HCT116 (cell line): ENCODE measurements at places on chromosomes 12 and 14. TPM values are rescaled to one million over a fixed set of nuclear protein-coding genes. Genes with fewer than 3 reads are reported as not detected.

- no peaks in the 10 kb centered on the region for H3K36me3 ChIP-seq
- no peak for DNase-seq
- no peaks in the 10 kb centered on the region for H3K4me1 ChIP-seq
- H3K4me3 ChIP-seq, result no peak overlapping the region
- no peak overlapping the region for H3K27ac ChIP-seq
- H3K27me3 ChIP-seq, result no peaks in the 10 kb centered on the region
Measured at GRCh38 chr14:85873006-85873405, 343.1 kb downstream of the FLRT2 start.

DNA sequence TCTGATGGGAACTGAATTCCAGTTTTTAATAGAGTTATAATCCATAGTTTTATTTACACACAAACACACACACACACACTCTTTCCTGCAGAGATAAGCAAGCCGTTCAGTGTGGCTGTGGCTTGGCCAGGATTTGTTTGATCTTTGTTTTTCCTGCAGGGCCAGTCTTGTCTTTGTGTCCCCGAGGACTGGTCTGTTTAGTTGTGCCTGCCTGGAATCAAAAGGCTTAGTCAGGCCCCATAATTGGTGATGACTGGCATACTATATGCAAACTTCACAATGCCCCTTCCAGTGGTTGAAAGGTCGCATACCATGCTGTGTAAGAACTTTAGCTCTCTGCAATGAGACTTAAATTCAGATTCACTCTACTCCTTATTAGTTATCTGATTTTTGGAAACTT is 26.0 kb downstream of the WBP11 start:
- H3K36me3 ChIP-seq, result no peaks in the 10 kb centered on the region
- DNase-seq, result no peak
- no peaks in the 10 kb centered on the region for H3K27me3 ChIP-seq
- H3K4me1 ChIP-seq, result peaks cover 21% of the 10 kb centered on the region
- H3K27ac ChIP-seq, result no peak overlapping the region

- H3K4me3 ChIP-seq, result no peak overlapping the region
- H3K27ac ChIP-seq, result no peak overlapping the region
- peaks cover 7% of the 10 kb centered on the region; the same call in 1 of the 2 replicates for H3K4me1 ChIP-seq
Measured at GRCh38 chr12:43841253-43841652, 5.4 kb downstream of the TMEM117 start.

GRCh38 chr12:50057000-50057841 is at the start of gene ASIC1:
ASIC1 (plus strand) TSS chr12:50057596; CDS start chr12:50058767, 1,171 bp downstream.
- peak; percentile 24 for DNase-seq
- H3K4me3 ChIP-seq, result peak within 1 kb of the TSS; percentile 58
- H3K27me3 ChIP-seq, result no peaks in the 10 kb centered on the region; the same call in 1 of the 2 replicates
- H3K27ac ChIP-seq, result peak within 1 kb of the TSS; percentile 59; the same call in 1 of the 2 replicates

DNA sequence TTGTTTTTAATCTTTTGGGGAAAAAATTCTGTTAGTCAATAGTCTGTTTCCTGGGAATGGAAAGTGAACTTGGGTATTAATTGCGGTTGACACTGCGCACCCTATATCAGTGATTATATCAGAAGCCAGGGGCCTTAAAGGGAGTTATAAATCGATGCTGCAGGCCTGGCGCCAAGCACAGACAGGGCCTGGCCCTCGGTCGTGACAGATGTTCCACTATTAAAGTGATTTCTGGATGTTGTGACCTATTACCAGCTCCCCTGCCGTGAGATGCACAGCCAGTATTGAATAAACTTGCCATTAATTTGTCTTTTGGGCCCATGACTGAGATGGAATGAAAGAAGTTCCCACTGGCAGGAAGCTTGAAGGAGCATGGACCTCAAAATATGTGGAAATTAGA is 45.1 kb upstream of the KITLG start:
- no peaks in the 10 kb centered on the region for H3K27me3 ChIP-seq
- no peak overlapping the region for H3K27ac ChIP-seq
- no peak overlapping the region for H3K4me3 ChIP-seq
- H3K4me1 ChIP-seq, result no peaks in the 10 kb centered on the region
- DNase-seq, result no peak
- no peaks in the 10 kb centered on the region for H3K36me3 ChIP-seq

DNA sequence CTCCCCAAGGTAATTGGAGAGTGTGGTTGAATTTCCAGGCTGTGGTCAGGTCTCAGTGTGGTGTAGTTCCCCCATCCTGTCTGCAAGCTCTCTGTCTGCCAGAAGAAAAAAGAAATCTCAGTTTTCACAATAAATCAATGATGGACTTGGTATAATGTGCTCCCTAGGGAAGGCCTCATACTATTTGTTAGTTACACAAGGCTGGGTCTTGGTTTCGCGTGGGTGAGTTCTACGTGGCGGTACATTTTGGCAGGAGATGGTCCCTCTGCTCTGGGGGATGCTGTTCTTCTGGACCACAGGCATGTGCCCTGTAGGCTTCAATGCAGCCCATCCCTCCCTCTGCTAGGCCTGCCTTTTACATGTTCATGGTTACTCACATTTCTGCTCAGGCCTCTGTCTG is 206.4 kb upstream of the PELI2 start:
- H3K27me3 ChIP-seq, result peaks cover 38% of the 10 kb centered on the region
- no peaks in the 10 kb centered on the region for H3K36me3 ChIP-seq

DNA sequence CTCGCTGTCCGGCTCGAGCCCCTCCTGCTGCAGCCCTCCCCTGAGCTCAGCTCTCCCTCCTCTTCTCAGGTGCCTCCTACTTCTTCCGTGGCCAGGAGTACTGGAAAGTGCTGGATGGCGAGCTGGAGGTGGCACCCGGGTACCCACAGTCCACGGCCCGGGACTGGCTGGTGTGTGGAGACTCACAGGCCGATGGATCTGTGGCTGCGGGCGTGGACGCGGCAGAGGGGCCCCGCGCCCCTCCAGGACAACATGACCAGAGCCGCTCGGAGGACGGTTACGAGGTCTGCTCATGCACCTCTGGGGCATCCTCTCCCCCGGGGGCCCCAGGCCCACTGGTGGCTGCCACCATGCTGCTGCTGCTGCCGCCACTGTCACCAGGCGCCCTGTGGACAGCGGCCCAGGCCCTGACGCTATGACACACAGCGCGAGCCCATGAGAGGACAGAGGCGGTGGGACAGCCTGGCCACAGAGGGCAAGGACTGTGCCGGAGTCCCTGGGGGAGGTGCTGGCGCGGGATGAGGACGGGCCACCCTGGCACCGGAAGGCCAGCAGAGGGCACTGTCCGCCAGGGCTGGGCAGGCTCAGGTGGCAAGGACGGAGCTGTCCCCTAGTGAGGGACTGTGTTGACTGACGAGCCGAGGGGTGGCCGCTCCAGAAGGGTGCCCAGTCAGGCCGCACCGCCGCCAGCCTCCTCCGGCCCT is 22.8 kb downstream of the MMP17 start:
- DNase-seq, result no peak
- no peak overlapping the region for H3K4me3 ChIP-seq
- no peak overlapping the region for H3K27ac ChIP-seq
- H3K27me3 ChIP-seq, result no peaks in the 10 kb centered on the region

GRCh38 chr12:7374423-7375144 is 69.4 kb downstream of the CD163L1 start:
- no peaks in the 10 kb centered on the region for H3K27me3 ChIP-seq
- peaks cover 16% of the 10 kb centered on the region for H3K4me1 ChIP-seq
- no peak overlapping the region for H3K4me3 ChIP-seq
- H3K27ac ChIP-seq, result no peak overlapping the region

DNA sequence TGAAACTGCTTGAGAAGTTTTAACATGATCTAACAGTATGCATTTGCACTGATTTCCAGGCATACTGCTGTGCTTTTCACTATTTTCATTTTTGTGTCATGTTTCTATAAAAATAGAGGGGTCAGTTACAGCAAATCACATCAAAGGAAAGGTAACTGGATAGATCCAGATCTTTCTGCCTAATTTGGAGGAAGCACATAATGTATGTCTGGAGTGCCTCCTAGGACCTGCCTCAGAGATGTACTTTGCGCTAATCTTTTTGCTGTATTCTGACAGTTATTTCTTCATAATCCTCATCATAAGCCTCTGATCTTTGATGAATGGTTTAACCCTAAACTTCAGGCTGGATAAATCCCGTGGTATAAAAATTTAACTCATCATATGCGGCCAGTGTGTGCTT is 111.2 kb upstream of the NPAS3 start:
- no peaks in the 10 kb centered on the region for H3K4me1 ChIP-seq
- H3K27ac ChIP-seq, result no peak overlapping the region
- H3K4me3 ChIP-seq, result no peak overlapping the region
- H3K36me3 ChIP-seq, result no peaks in the 10 kb centered on the region
- no peaks in the 10 kb centered on the region; the same call in none of the 2 replicates for H3K27me3 ChIP-seq

DNA sequence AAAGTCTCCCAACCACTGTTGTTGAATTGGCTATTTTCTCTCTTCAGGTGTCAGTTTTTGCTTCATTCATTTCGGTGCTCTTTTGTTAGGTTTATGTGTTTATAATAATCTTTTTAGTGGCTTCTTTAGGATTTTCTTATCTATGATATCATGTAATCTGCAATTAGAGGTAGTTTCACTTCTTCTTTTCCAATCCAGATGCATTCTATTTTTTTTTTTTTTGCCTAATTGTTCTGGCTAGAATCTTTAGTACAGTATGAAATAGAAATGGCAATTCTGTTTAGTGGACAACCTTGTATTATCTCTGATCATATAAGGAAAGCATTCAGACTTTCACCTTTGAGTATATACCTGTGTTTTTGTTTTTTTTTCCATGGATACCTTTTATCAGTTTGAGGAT is 17.4 kb downstream of the CNOT2 start:
- H3K36me3 ChIP-seq, result no peaks in the 10 kb centered on the region
- no peak overlapping the region for H3K27ac ChIP-seq
- no peak for DNase-seq
- H3K4me1 ChIP-seq, result no peaks in the 10 kb centered on the region

GRCh38 chr12:119051474-119051873 is 70.1 kb downstream of the SRRM4 start:
- no peak for DNase-seq
- H3K36me3 ChIP-seq, result no peaks in the 10 kb centered on the region
- H3K27me3 ChIP-seq, result peaks cover 10% of the 10 kb centered on the region; the same call in 1 of the 2 replicates
- H3K27ac ChIP-seq, result no peak overlapping the region
- H3K4me1 ChIP-seq, result no peaks in the 10 kb centered on the region

GRCh38 chr14:86892152-86892956 is 1100.6 kb downstream of the GALC start:
- DNase-seq, result no peak
- no peak overlapping the region for H3K4me3 ChIP-seq
- no peak overlapping the region for H3K27ac ChIP-seq

DNA sequence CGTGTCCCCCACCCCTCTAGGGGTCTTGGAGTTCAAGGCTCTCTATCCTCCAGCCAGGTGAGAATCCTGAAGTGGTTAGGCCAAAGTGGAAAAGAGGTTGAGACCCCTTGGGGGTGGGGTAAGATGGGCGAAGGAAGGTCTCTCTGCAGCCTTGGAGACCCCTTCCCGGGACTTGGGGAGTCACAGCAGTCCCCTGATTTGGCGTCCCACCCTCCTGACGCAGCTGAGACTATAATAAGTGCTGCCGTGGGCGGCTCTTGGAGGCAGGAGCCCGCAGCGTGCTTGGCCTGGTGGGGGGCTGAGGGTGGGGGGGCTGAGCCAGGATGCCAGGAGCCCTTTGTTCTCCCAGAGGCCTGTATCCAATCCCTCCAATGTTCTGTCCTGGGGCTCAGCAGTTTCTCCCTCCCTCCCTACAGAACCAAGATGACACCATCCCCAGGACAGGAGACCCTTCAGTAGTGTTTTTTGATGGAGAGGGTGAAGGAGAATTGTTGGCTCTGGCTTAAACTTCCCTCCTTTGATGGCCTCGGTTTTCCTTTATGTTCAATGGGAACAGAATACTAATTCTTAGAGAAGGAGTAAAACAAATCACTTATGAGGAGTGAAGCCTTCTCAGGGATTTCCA is 1.5 kb upstream of the AGAP2 start:
- no peak overlapping the region for H3K4me3 ChIP-seq
- peaks cover 10% of the 10 kb centered on the region; the same call in 1 of the 2 replicates for H3K4me1 ChIP-seq
- no peak for DNase-seq
- no peak overlapping the region for H3K27ac ChIP-seq
- H3K36me3 ChIP-seq, result no peaks in the 10 kb centered on the region

- H3K4me1 ChIP-seq, result no peaks in the 10 kb centered on the region
- H3K36me3 ChIP-seq, result peaks cover 32% of the 10 kb centered on the region
- no peak overlapping the region for H3K27ac ChIP-seq
- H3K27me3 ChIP-seq, result no peaks in the 10 kb centered on the region
- DNase-seq, result no peak
- no peak overlapping the region for H3K4me3 ChIP-seq
Measured at GRCh38 chr12:113314121-113314529, 20.8 kb downstream of the SLC8B1 start.

DNA sequence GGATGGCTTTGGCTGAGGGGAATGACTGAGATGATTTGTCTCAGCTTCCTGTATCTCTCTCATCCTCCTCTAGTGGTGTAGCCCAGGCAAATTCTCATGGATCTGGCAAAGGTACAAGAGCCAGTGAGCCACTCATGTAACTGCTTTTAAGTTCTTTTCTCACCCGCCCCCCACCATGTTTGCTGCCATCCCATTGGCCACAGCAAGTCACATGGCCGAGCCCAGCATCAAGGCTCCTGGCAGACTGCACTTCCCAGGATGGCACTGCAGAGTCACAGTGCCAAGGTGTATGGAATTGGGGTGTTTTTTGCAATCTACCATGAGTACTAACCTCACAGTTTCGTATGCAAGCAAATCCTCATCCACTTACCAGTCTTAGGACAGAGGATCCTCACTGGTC is 50.9 kb downstream of the CHST11 start:
- no peaks in the 10 kb centered on the region for H3K36me3 ChIP-seq
- H3K27ac ChIP-seq, result no peak overlapping the region

DNA sequence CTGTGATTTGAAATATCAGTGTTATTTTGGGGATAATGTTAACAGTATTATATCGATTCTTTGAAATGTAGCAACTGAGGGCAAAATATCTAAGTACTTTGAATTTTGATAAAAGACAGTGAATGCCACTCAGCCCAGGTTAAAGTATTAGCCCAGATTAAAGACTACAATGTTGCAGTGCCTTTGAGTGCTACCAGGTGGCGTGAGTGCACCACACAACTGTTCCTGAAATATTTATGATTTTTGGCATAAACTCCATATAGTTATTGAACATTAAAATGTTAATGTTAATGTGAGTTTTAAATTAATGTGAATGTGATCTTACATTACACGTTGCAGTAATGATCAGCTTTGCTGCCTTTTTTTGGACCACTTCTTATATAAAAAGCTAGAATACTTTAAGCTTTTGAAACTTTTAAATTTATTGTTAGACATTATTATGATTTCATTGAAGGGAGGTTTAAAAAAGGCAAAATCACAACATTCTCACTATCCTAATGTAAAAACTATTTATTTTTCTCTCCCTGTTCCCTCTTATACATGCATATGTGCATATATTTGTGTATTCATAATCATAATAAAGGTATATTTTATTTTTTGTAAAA is 22.5 kb downstream of the MRPS35 start:
- no peak overlapping the region for H3K27ac ChIP-seq
- no peaks in the 10 kb centered on the region for H3K4me1 ChIP-seq
- no peak overlapping the region for H3K4me3 ChIP-seq

DNA sequence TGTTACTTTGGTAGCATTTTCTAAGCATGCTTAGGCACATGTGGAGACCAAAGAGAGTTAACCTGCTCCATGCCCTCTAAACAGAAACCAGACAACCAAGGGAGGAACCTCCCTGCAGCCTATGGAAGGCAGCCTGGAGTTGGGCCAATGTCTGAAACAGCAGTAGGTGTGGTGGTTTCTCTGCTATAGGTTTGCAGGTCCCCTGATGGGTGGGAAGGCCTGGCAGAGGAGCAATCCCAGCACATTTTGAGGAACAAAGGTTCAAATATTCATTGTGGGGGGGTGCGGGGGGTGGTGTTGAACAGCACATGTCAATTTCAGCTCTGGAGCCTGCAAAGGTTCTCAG is 65.4 kb downstream of the DACT1 start:
- no peaks in the 10 kb centered on the region for H3K27me3 ChIP-seq
- H3K36me3 ChIP-seq, result no peaks in the 10 kb centered on the region
- no peaks in the 10 kb centered on the region for H3K4me1 ChIP-seq
- no peak for DNase-seq
- H3K27ac ChIP-seq, result no peak overlapping the region
- no peak overlapping the region for H3K4me3 ChIP-seq

PLEKHD1 gene
- total RNA-seq, result 1.2 TPM

DMAC2L gene
- total RNA-seq, result 8.9 TPM

RBP5 gene
- 0.22 TPM for total RNA-seq

KRT83 gene
- total RNA-seq, result not detected

MEG3 gene
- 2.5 TPM for total RNA-seq
